ENCODE measurements at places on chromosomes 13 and 19.

DNA sequence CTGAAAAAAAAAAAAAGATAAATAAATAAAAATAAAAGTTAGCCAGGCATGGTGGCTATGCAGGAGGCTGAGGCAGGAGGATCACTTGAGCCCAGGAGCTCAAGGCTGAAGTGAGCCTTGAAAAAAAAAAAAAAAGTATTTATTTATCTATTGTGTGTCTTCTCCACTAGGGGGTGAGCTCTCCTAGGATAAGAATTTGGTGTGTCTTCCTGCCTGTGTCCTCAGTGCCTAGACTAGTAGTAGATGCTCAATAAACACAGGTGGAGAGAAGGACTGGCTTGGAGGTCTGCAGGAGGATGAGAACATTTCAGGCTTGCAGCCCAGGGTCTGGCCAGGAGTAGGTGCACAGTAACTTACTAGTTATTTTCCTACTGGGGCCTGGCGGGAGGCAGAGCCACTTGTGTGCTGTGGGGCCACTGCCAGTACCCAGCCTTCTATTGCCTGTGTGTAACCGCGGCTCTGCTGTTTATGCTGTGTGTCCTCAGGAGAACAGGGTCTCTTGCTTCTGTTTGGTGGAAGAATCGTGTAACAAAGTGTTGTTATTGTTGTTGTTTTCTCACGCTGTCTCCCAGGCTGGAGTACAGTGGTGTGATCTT lies 5.4 kb downstream of the LMTK3 start:
- no peak for DNase-seq

DNA sequence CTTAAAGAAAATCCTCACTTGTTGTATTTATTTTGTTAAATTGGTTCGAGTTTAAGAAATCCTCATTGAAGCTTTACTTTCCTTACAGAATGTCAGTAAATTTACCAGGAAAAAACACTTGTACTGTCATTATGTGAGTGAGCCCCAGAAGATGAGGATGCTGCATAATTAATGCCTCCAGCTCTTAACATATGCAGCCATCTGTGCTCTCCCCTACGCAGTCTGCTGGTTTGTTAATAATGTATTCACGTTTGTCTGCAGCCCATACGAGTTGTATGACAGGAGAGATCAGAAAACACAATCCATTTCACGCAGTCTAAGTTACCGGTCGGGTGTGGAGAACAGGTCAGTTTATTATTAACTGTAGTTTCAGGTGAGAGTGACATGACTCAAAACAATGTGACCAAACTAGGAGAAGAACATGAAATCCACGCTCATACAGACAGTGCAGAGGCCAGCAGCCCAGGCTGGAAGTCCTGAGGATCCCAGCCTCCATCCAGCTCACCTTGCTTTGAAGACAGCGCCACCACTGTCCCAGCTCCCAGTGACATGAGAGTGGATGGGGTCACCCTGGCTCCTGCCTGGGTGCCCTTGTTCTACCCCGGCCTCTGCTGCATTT lies 19.8 kb upstream of the ATP11A start:
- DNase-seq: no peak

GRCh38 chr13:78085434-78086225 lies 167.0 kb upstream of the EDNRB start:
- DNase-seq: no peak

- no peak for DNase-seq
Measured at GRCh38 chr19:47258895-47259555, 2.7 kb downstream of the CCDC9 start.

DNA sequence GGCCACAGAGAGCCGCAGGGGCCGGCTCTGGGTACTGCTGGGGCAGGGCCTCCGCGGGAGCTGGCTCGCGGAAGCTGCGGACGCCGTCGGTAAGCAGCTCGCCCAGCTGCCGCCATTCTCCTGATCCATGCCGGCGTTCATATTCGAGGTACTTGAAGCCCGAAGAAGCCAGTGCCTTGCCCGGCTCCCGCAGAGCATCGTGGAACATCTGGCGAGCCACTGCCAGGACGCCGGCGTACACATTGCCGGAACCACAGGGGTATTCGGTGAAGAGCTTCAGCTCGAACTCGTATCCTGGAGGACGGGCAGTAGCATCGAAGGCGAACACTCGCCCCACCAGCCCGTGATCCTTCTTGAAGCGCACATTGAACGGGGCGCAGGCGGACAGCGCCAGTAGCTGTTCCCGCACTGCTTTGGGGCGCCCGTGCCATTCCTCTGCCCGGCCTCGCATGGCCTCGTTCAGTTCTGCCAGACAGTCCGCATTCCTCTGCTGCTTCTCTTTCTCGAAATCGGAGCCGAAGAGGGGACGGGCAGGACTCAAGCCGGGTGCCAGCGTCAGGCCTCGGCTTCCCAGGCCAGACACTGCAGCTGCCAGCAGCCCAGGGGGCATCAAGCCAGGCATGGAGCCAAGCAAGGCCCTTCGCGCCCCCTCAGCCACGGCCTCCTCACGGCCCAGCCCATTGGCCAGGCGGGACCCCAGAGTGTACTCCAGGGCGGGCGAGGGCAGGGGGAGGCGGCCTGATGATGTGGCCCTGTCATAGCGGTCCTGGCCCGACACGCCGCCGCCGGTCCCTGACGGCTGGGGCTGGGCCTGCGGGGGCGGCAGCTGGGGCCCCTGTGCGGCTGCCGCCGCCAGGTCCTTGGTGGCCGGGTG lies 1.0 kb downstream of the IRF2BP1 start:
- DNase-seq: no peak

- DNase-seq: no peak
Measured at GRCh38 chr19:2294687-2295335, 12.8 kb upstream of the PEAK3 start.

DNA sequence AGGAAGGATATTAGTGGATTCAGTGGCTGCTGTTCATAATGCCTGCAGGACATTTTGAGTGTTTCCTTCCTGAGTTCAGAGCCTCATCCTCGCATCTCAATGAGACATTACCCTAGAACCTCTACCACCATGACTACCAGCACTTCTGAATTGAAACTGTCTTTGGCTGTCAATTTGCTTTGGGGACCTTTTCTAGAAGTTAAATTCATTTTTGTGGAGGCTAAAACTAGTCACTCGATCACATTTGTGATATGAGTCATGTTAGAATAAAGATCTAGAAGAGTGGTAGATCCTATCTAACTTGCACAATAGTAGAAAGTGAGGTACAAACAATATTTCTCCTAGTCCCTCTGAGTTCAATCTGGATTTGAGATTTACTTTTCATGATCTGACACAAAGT lies 124.9 kb downstream of the KCNRG start:
- DNase-seq: no peak

DNA sequence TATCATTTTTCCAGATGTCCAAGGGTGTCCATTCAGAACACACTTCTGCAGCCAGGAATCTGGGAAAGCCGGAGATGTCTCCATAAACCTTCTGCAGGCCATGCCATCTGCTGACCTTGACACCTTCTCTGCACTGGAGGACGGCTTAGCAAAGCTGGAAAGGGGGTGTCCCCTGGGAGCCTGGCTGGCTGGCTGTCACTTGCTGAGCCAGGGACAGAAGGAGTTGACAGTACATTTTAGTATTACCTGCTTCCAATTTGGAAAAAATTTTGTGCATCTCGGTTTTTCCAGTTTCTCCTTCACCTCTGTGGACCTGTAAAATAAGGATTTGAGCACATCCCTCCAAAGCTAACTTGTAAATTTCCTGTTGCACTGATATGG lies 8.1 kb upstream of the CHST8 start:
- DNase-seq: no peak

DNA sequence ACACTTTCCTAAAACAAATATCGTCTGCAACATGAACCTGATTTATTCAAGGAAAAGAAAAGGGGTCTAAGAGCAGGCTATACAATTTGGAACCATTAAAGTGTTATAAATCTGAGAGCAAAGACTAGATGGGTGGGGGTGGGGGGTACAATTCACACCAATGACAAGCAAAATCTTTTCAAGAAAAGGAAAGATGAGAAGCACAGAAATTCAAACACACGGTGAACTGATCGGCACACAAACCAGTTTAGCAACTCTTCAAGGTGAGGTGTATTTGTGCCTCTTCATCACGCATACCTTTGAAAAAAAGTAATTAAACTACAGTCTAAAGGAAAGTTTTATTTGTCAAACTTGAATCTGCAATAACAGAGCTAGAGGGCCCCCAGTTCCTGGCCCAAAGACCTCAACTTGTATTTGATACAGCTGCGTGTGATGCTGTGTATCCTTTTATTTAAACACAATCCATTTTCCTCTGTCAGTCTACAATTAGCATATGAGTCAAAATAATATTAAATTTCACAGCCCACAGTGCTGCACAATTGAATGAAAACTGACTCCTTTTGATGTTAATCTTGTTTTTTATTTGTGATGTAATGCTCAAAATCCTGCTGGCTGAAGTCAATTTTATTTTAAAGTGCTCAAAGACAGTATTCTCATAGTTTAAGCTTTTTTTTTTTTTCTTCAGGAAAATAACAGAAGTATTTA lies 14.2 kb downstream of the EFNB2 start:
- DNase-seq: no peak

- no peak for DNase-seq
Measured at GRCh38 chr13:83996415-83996814, 114.1 kb upstream of the SLITRK1 start.

DNA sequence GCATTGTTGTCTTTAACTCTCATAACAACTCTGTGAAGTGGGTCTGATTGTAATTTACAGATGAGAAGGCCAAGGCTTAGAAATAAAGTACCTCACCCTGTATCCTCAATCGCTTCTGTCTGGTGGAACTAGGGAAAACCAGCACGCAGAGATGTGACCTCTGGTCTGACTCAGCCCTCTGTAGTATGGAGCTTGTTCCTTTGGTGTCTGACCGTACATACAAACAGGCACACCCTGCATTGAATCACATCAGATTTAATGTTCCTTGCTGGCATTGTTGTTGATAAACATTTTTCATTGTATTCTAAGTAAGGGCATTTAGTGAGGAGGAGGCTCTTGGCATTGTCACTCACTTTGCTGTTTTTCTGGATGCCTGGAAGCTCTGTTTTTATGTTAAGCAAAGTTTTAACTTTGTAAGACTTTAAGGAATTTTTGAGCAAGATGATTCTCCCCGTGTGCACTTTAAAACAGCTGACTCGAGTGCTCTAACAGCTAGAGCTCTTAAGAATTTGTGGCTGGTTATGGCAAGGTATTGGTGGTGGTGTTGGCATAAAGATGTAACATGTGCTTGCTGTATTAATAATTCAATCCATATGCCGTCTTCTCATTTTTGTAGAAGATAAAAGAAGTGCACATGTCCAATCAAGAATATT lies 89.0 kb upstream of the SPATA13 start:
- no peak for DNase-seq

- no peak for DNase-seq
Measured at GRCh38 chr13:99725644-99726043, 224.4 kb downstream of the TM9SF2 start.

- DNase-seq: no peak
Measured at GRCh38 chr13:49235856-49236431, 11.8 kb upstream of the CDADC1 start.

- no peak for DNase-seq
Measured at GRCh38 chr19:7911508-7912143, 3.0 kb upstream of the TGFBR3L start.

GRCh38 chr13:111462221-111462764 lies 141.9 kb downstream of the TEX29 start:
- DNase-seq: no peak

- DNase-seq: no peak
Measured at GRCh38 chr13:49610176-49610575, 18.1 kb upstream of the ARL11 start.

GRCh38 chr19:18167011-18167410 lies 6.6 kb upstream of the IFI30 start:
- no peak for DNase-seq

DNA sequence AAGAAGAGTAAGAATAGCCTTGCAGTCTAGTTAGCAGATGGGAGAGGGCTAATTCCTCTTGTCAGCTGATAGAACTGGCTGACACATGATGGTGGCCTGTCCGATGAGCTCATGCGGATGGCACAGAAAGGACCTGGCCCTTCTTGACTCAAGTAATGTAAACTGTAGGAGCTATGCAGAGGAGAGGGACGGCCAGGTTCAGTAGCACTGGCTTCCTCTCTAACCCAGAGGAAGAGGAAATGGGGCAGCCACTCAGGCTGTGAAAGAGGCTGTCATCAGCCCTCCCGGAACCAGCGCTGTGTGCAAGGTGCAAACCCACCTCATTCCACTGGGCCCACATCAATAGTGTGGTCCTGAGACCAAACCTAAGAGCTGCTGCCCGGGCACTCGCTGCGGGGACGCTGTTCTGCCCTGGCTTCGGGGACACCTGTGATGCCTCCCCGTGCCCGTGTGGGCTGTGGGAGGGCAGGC lies 30.8 kb upstream of the USE1 start:
- no peak for DNase-seq

GRCh38 chr13:110705356-110705825 lies 525 bp downstream of the CARS2 start:
- no peak for DNase-seq

DNA sequence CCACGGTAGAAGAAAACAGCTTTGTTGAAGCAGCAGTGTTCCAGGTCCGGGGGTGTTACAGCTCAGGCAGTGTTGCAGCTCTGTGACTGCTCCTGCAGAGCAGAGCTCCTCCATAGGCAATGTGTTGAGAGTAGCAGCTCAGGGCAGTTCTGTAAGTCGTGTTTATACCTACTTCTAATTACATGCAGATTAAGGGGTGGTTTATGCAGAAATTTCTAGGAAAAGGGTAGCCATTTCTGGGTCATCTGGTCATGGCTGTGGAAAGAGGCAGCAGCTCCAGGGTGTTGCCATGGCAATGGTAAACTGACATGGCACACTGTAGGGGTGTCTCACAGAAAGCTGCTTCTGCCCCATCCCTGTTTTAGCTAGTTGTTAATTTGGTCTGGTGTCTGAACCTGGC lies 316.4 kb downstream of the GPC5 start:
- peak; percentile 37 for DNase-seq

DNA sequence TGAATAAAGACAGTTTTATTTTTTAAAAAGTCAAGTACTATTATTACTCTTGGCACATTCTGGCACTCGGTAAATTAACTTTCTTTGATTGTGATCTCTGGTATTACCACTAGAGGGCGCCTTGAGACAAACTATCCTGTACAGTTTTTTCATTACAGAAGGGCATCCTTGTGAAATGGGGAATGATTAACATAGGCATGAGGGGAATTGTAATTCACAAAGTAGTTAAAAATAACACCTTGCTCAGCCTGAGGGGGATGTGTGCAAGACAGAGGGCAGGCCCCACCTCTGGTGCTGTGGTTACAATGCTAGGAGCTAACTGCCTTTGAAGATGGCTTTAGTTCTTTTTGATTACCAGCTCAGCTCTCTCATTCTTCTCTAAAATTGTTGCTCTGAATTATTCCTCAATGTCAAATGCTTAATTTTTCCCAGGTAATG lies 24.2 kb upstream of the C1QTNF9B start:
- no peak for DNase-seq

- no peak for DNase-seq
Measured at GRCh38 chr13:40217675-40218074, 448.8 kb downstream of the FOXO1 start.

GRCh38 chr13:104577071-104577815 lies 1511.0 kb upstream of the SLC10A2 start:
- DNase-seq: no peak

DNA sequence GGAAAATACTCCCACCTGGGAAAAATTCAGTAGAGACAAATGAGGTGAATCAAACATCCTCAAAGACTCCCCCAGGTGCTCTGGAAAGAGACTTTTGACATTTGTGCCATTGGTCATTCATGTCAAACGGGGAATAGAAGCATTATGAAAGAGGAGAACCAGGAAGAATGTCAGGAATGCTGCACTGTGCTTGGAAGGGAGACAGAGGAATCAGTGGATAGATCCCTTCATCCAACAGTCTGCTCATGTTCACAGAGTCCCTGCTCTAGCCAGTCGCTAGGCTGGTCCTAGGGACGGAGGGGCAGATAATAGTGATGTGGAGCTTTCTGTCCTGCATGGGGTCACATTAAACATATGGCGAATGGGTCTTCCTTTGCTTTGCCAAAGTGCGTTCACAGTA lies 384.4 kb downstream of the FGF9 start:
- no peak for DNase-seq
